Esophagus squamous epithelium (tissue), 5 donors: ENCODE measurements at places on chromosomes 1 and 21.
A peak's percentile ranks its signal among the peaks of the same experiment; 100 is the strongest.

DNA sequence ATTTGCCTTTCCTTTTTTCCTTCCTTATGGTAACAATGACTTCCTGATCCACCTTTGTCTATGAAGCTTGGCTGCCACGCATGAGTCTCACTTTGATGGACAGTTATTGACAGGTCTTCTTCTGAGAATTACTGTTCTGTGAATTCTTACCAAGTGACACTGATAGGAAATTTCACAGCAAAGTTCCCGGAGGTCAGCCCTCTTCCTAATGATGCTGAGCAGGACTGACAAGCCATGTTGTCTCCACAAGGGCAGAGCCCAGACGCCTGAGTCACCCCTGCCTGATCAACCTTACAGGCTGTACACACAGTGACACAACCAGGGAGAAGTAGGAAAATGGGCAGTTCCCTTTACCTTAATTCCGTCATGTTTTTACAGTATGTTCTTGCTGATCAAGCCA, 44.2 kb downstream of the ZC3H11B start:
- no peak for DNase-seq

DNA sequence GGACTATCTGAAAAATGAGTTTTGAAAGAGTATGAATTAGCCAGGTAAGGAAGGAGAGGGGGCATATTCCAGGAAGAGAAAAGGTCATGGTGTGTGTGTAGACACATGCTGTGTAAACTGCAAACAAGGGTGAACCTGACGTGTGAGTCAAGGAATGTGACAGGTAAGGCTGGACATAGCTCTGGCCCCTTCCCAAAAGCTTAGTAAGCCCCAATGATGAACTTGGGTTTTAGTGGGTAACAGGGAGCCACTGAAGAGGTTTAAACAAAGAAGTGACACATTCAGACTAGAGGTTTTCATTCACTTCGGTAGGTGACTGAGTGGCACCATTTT, 36.7 kb downstream of the EGLN1 start:
- DNase-seq: no peak

GRCh38 chr1:2198571-2198970, 4.0 kb upstream of the FAAP20 start:
- DNase-seq: no peak

- DNase-seq: peak; percentile 56
Measured at GRCh38 chr1:53889304-53890298, at the start of gene YIPF1. Gene YIPF1, minus strand, starts transcription at chr1:53889797. Its CDS starts 860 bp downstream, at chr1:53888937.

DNA sequence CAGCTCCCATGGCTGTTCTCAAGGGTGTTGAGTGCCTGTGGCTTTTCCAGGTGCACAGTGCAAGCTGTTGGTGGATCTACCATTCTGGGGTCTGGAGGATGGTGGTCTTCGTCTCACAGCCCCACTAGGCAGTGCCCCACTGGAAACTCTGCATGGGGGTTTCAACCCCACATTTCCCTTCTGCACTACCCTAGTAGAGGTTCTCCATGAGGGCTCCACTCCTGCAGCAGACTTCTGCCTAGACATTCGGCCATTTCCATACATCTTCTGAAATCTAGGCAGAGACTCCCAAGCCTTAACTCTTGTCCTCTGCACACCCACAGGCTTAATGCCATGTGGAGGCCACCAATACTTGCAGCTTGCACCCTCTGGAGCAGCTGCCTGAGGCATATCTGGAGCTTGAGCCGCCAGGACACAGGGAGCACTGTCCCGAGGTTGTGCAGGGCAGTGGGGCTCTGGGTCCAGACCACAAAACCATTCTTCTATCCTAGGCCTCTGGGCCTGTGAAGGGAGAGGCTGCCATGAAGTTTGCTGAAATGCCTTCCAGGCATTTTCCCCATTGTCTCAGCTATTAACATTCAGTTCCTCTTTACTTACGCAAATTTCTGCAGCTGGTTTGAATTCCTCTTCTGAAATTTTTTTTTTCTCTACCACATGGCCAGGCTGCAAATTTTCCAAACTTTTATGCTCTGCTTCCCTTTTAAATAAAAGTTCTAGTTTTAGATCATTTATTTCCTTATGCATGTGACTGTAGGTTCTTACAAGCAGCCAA, 8.8 kb upstream of the CAPN8 start:
- no peak for DNase-seq
